ENCODE measurements at places on chromosomes 1 and 21.

- no peak for DNase-seq
Measured at GRCh38 chr1:41101076-41101475, 79.6 kb upstream of the SLFNL1 start.

DNA sequence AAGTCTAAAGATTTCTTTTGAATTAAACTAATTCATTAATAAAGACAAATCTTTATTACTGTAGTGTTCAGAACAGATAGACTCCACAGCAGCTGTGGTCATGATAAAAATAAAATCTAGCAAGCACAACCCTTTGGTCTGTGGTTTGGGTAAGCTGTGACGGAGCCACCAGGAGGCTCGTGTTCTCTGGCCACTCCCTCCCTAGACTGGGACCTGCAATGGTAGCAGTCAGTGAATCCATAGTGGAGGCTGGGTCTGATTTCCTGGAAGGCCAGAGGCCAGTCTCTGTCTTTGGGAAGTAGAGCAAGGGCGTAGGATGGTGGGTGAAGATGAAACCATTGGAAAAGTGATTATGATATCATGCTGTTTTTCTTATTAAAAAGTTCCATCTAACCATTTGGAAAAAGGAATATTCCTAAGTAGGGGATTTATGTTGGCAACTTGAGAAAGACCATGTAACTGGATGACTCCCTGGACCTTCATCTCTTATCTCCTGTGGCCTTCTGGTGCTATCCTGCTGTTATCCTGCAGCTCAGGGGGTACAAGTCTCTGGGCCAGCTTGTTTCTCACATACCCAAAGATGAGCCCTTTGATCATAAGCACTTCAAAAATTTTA is 39.0 kb downstream of the TENT5C start:
- DNase-seq, result no peak

GRCh38 chr1:246591504-246591903 is 25.2 kb downstream of the CNST start:
- DNase-seq, result no peak

DNA sequence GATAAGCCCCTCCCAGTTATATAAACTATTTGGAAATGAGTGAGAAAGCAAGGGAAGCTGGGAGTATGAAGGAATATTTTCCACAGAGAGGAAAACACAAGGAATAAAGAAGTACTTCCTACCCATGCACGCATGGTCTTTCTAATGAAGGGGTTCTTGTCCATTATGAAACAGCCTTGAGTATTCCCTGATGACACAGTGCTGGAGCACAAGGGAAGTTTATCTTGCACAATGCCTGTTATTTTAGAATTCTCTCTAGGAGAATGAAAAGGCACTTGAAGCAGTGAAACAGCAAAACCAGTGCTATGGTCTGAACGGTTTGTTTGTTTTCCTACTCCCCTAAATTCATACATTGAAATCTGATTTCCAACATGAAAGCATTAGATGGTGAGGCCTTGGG is 38.6 kb upstream of the ADAMTS1 start:
- DNase-seq, result no peak

DNA sequence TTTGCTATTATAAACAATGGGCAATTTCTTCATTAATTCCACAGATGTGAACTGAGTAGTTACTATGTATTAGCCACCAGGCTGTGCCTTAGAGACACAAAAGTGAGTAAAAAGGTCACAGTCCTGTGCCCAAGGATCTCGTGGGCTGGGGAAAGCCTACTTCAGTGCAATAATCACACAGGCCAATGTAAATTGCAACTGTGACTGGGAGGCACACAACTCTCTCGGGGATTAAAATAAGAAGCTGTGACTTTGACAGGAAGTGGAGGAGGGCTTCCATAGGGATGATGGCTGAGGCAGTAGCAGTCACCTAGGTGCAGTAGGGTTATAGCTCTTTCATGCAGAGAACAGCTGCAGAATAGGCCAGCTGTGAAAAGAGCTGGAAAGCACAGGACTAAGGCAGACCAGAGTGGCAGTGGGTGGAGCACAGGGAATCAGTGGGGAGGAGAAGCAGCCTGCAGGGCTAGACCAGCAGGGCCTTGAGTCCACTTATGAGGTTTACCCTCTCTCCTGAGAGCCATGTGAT is 121.9 kb downstream of the MAB21L3 start:
- DNase-seq, result no peak

- no peak for DNase-seq
Measured at GRCh38 chr1:7526196-7526866, 244.8 kb upstream of the VAMP3 start.

GRCh38 chr1:209641832-209642172 is 10.4 kb downstream of the LAMB3 start:
- no peak for DNase-seq

GRCh38 chr1:17842686-17843085 is 87.6 kb downstream of the ACTL8 start:
- DNase-seq, result no peak

DNA sequence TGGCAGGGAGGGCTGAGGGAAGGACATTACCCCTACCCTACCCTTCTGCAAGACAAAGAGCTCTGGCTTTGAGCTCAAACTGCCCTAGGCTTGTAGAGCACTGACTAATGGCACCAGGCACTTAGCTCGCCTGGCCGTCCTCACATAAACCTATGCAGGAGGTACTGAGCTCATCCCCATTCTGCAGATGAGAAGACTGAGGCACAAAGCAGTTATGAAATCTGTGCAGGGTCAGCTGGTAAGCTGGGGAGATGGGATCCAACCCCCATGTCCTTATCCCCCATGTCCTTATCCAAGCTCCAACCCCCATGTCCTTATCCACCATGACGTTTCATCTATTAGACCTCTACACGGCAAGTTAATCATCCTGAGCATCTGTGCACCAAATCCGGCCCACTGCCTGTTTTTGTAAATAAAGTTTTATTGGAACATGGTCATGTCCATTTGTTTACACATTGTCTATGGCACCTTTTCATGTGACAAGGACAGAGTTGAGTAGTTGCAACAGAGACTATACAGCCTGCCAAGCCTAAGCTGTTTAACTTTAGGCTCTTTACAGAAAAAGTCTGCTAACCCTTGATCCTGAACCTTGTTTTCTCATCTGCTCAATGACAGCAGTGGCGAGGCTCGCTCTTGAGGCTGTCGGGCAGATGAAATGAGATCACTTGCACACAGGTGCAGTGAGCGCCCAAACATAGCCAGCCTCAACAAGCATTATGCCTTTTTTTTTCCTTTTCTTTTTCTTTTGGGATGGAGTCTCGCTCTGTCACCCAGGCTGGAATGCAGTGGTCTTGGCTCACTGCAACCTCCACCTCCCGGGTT is 86.8 kb downstream of the FBXO2 start:
- DNase-seq, result no peak

DNA sequence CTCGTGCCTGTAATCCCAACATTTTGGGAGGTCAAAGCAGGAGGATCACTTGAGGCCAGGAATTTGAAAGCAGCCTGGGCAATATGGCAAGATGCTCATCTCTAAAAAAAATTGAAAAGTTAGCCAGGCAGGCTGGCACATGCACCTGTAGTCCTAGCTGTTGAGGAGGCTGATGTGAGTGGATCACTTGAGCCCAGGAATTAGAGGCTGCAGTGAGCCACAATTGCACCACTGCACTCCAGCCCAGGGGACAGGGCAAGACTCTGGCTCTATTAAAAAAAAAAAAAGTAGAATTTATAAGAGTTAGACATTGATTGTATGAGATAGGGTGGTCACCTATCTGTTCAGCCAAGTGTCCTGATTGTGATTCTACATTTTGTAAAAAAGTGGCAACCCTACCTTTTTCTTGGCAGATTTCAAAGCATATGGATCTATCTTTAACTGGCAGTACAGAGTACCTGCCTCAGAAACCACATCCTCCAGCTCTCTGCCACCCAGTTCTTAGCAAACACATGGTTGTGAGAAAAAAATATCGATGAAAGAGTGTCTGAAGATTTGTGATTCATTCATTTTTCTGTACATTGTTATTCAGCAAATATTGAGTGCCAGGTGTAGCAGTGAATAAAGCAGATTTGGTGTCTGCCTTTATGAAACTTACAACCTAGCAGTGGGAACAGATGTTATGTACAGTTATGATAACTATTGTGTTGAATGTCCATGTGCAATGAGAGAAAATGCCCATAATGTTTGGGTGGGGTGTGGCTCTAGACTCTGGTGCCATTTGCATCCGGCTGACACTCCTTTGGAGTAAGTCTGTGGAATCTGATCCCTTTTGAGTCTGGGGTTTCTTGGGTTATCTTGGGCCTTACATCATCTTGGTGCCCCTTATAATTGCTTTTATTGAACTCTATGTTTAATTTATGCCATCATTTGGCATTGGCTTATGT is 82.5 kb downstream of the ST3GAL3 start:
- DNase-seq, result no peak

DNA sequence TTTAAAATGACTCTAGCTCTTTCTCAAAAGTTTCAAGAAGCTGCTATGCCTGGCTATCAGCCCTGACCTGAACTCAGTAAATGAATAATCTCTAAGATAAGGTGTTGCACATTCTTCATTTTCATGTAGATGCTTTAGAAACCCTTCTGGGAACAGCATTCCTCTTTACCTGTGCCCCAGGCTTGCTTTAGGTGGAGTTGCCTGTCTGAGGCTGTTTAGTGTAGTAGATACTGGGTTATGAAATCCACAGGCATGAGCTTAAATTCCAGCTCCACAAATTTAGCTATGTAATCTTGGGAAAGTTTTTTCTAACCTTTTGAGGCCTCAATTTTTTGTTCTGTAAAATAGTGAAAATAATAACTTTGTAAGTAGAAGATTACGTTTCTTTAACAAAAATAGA is 41.6 kb downstream of the ATP6V1G3 start:
- DNase-seq, result no peak

- no peak for DNase-seq
Measured at GRCh38 chr1:42085596-42085995, 67.6 kb upstream of the GUCA2B start.

All from activated CD8-positive, alpha-beta memory T cell treated with anti-CD3 and anti-CD28 coated beads for 4 hours (primary cell).